Glutamatergic neuron (in vitro differentiated cells): ENCODE measurements at places on chromosomes 5 and 9. TPM values are rescaled to one million over a fixed set of nuclear protein-coding genes. Genes with fewer than 3 reads are reported as not detected.

- no peak for DNase-seq
Measured at GRCh38 chr5:93603078-93603792, 20.2 kb downstream of the NR2F1 start.

DNA sequence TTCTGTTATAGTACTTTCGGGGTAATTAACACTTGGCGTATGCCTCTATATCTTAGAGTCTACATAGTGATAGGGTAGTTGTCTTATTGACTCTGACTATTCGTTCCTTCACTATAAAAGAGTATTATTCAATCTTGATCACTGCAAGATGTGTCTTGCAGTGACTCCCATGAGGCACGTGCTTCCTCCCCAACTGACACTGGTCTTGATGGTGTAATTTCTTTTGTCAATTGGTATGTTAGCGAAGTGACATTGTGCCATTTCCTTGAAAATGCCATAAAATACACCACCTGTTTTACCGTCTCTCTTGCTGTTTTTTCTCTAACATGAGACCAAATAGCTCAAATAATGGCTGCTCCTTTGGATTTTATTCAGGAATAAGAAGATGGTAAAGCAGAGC, 1314.1 kb upstream of the CDH6 start:
- no peak for DNase-seq

Gene SMIM33
- not detected for total RNA-seq

- no peak for DNase-seq
Measured at GRCh38 chr5:56827049-56827448, 11.7 kb downstream of the MAP3K1 start.

GRCh38 chr9:120951960-120952618, 25.5 kb upstream of the TRAF1 start:
- DNase-seq, result no peak

Gene OR1J2
- not detected for total RNA-seq

DNA sequence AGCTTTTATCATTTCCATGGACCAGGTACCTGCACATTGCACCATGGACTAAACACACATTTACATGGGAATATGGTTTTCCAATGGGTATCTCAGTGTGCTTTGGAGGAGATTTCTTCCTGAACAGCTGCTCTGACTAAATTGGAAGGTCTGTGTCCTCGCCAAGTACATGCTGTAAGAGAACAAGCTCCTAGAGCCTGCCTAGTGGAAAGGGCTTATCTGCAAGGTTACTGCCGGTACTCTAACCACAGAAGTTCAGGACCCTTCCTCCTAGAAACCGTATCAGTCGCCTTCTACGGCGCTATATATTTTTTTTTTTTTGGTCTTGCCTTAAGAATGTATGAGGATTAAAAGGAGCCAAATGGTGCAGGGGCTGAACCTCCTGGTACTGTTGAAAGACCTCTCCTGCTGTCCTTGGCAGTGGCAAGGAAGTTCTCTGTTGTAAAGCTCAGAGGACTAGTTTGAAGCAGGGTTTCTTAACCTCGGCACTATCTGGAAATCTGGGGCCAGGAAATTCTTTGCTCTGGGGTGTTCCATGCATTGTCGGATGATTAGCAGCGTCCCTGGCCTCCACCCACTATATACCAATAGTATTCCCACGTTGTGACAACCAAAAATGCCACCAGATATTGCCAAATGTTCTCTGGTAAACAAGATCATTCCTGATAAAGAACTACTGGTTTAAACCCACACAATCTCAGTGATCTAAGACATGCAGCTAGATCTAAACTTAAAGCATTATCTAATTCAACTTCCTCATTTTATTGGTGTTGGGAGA, 107.4 kb downstream of the FBXO38 start:
- no peak for DNase-seq

- no peak for DNase-seq
Measured at GRCh38 chr9:99012957-99013512, 69.3 kb downstream of the COL15A1 start.

DNA sequence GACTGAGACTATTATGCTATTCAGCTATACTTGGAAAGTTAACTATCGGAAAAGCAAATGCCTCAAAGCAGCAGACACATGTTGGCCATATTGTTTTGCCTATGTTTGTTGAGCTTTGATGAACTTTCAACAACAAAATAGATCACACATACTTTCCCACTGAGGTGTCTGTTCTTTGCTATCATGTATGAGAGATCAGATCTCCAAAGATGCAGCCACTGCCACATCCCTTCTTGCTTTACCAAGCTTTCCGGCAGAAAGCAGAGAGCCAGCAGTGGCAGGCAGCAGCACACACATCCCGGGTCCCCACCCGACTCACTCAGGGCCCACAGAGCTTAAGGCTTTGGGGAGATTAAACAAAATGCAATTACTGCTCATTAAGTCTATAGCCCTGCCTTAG, 18.8 kb downstream of the ZBTB5 start:
- no peak for DNase-seq

Gene EHMT1
- total RNA-seq, result 162 TPM

Gene INSL4
- not detected for total RNA-seq

DNA sequence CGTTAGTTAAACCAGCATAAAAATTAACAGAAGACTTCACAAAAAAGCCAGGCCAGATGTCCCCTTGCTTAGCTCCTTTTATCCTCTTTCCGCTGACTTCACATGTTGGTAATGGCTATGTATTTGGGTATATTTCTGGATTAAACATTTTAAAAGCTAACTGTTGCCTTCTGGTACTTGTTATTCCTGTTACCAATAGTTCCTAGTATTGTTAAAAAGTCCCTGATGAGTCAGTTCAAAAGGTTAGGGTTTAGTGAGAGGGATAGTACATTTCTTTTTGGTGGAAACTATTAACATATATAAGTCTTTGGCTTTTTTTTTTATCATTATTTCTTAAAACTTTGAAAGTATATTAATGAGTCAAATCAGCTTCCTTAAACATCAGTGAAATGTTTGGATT, 103.2 kb upstream of the ELL2 start:
- DNase-seq, result no peak

DNA sequence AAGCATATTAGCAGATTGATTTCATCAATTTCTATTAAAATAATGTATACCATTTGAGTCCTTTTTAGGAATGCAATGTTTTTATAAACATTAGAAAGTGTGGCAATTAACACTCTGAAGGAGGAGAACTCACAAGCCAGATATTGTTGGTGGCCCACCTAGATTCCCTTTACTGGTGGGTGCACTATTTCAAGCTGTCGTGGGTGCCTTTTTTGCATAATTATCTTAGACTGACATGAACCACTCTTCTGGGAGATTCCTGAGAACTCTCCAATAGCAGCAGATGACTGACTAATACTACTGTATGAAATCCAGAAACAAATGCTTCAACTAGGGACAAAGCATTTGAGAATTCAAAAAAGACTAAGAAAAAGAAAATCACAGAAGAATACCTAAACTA, 526.0 kb downstream of the CDH18 start:
- no peak for DNase-seq

Gene ZBTB26
- total RNA-seq, result 10.2 TPM

DNA sequence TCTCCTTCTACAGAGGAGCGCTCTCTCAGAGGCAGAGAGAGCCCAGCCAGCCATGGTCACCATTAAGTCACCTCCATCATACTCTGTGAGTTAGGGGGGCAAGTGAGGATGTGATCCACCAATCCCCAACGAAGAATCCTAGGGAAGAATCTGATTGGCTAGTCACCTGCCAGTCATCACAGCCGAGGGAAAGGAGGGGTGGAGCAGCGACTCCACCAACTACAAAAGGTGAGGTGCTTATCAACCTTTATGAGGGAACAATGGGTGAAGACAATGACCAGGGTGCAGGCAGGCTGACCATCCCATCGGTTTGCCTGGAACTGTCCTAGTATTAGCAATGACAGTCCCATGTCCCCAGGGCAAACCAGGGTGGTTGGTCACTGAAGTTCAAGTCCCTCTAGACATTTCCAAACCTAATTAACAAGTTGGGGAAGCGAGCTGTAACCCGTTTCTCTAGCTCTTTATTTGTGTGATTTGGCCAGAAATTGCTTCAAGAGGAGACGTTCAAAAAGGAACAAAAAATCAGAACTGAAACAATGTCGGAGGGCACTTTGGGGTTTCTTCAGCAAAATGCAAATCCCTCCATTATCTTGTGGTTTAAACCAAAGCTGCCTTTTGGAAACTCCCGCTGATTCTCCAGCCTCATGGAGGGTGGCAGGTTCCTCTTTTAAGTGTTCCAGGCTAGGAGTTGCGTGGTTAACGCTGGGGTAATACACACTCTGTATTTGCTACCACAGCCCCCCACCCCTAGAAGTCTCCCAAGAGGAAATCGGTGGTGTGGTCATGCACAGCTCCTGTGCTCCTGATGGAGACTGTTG, 18.8 kb upstream of the FCN1 start:
- DNase-seq, result no peak

Gene EGFLAM
- total RNA-seq, result 13.2 TPM

Gene OR1J1
- total RNA-seq, result not detected

Gene ISL1
- 152 TPM for total RNA-seq

- DNase-seq, result no peak
Measured at GRCh38 chr9:126875756-126876510, 15.5 kb downstream of the ZBTB34 start.

Gene ENTREP1
- total RNA-seq, result 1.0 TPM

- peak; percentile 46 for DNase-seq
Measured at GRCh38 chr5:160506006-160507004, 84.7 kb downstream of the PTTG1 start.

Gene SHISAL2B
- not detected for total RNA-seq

DNA sequence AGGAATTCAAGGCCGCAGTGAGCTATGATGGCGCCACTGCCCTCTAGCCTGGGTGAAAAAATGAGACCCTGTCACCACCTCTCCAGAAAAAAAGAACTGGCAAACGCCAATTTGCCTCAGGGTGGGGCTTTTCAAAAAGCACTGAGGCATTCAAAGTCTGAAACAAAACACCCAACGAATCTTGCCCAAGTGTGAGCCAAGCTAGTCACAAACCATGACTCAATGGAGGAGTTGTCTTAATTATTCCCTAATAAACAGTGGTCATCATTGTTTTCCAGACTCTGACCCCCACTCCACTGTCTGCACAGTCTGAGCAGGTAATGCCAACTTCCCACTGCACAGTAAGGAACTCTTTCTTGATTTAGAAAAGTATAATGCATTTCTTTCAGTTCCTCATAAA, 16.8 kb downstream of the FRMD3 start:
- DNase-seq, result no peak

Gene UQCRQ
- 163 TPM for total RNA-seq

DNA sequence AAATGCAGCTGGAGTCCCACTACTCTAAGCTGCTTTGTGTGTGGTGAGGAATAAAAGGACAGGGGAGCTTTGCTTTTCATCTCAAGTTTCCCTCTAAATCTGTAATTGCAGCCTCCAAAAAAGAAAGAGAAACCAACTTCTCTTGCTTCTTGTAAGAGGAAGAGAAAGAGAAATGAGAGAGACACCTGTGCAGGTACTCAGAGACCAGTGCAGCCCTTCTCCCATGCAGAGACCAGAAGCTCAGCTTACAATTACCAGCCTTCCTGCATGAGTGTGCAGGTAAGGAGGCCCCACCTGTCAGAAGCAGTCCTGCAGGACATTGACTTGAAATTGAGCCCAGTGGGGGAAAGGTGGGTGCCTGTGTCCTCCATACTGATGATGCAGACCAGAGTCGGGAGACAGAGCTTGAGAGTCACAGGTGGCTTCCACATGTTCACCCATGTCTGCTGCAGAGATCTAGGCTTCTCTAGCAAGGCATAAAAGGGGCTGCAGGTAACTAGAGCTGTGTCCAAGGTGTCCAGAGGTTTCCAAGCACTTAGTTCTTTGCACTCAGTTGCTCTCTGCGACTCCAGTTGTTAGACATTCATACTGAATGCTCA, 15.3 kb upstream of the MED10 start:
- DNase-seq, result no peak

DNA sequence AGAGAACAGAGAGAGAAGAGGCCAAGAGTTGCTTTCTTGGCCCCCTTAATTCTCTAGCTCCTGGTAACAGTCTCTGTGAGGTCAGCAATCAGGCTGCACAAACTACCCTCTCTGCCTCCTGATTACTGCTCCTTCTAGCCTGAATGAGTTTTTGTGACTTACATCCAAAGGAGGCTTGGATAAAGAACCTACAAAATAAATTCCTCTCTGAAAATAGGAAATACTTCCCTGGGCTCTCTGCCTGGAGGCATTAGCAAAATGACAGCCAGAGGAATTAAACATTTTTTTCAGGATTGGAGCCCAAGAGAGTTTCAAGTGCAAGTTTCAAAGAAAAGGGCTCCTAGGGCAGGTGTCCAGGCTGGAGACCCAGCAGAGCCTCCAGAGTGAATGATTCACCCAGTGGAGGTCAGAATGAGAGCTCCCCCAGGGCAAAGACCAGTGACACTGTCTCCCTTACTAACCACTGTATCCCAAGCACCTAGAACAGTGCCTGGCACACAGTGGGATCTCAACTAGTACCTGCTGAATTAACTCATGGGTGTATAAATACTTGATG, 162.5 kb downstream of the SPOCK1 start:
- DNase-seq, result no peak
